ENCODE measurements at places on chromosomes 12 and 14. TPM values are rescaled to one million over a fixed set of nuclear protein-coding genes. Genes with fewer than 3 reads are reported as not detected.

Gene IRAK3
- not detected for polyA plus RNA-seq

- no peaks in the 10 kb centered on the region for H3K36me3 ChIP-seq
- H3K27ac ChIP-seq, result no peak overlapping the region
- DNase-seq, result no peak
- no peak overlapping the region for H3K4me3 ChIP-seq
Observed at GRCh38 chr12:6799147-6799546, 9.8 kb downstream of the CD4 start.

- H3K4me3 ChIP-seq, result no peak overlapping the region
- H3K4me1 ChIP-seq, result no peaks in the 10 kb centered on the region
- no peaks in the 10 kb centered on the region for H3K27me3 ChIP-seq
- DNase-seq, result no peak
Observed at GRCh38 chr14:29503903-29504302, 423.7 kb downstream of the PRKD1 start.

DNA sequence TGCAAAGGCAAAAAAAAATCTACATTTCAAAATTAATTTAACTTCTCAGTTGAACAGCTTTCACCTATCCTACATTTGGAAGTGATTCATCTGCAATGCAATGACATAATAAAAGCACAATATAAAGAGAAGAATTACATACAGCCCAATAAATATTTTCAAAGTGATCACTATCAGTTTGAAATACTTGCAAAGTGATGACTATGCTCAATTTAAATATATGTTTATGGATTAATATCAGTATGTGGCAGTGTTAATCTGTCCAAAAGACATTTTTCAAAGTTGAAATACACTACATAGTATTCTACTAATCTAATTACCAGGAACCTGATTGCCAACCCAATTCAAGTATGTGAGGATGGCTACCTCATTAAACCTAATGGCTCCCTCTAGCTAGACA lies 460.7 kb upstream of the ATXN7L3B start:
- H3K27me3 ChIP-seq, result no peaks in the 10 kb centered on the region
- no peaks in the 10 kb centered on the region for H3K4me1 ChIP-seq
- H3K4me3 ChIP-seq, result no peak overlapping the region
- no peaks in the 10 kb centered on the region for H3K36me3 ChIP-seq

GRCh38 chr12:93319523-93320050 lies 58.1 kb upstream of the NUDT4 start:
- H3K4me1 ChIP-seq, result peaks cover 4% of the 10 kb centered on the region
- H3K4me3 ChIP-seq, result no peak overlapping the region
- no peaks in the 10 kb centered on the region for H3K27me3 ChIP-seq
- H3K36me3 ChIP-seq, result no peaks in the 10 kb centered on the region
- no peak for DNase-seq

Gene NELL2
- 320 TPM for polyA plus RNA-seq

DNA sequence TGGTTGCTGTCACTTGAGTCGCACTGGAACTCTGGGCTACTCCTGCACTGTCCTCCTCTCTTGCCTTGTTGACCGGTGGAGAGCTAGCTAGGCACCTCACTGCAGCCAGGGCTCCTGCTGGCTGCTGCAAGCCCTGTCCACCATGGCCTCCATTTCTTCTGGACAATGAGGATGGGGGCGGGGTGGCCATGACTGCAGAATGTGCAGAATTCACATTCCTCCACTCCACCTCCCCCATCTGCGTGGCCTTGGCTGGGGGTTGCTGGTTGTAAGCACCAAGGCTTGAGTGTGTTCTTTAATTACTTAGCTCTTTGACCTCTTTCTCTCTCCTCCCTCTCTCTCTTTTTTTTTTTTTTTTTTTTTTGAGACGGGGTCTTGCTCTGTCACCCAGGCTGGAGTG lies 248.5 kb downstream of the PCNX1 start:
- no peak overlapping the region for H3K4me3 ChIP-seq
- no peak overlapping the region for H3K27ac ChIP-seq
- H3K36me3 ChIP-seq, result no peaks in the 10 kb centered on the region
- no peaks in the 10 kb centered on the region for H3K27me3 ChIP-seq

Gene NFE2
- polyA plus RNA-seq, result not detected

DNA sequence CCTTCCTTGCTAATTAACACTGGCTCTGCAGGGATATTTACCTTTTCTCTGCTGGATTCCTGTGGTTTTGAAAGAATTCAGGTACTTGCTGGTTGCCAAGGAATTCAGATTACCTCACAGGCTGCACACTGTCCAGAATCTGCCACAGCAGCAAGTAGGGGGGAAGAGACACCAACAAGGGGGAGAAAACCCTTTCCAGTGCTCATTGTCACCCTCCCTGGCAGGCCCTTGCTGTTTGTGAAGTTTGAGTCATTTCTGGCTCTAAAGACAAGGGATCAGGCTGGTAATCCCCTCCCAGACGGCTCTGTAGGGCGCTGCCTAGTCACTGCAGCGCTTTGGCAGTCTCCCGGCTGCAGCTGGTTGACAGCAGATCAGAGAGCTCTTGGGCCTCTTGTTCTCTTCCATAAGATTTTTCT lies 50.8 kb downstream of the TTLL5 start:
- no peak overlapping the region for H3K4me3 ChIP-seq
- peaks cover 7% of the 10 kb centered on the region for H3K36me3 ChIP-seq
- H3K27me3 ChIP-seq, result no peaks in the 10 kb centered on the region
- H3K4me1 ChIP-seq, result no peaks in the 10 kb centered on the region

DNA sequence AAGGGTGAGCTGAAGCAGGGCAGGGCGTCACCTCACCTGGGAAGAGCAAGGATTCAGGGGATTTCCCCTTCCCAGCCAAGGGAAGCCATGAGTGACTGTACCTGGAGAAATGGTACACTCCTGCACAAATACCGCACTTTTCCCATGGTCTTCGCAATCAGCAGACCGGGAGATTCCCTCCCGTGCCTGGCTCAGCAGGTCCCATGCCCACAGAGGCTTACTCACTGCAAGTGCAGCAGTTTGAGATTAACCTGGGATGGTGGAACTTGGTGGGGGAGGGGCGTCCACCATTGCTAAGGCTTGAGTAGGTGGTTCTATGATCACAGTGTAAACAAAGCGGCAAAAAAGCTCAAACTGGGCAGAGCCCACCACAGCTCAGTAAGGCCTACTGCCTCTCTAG lies 11.0 kb upstream of the DHRS4 start:
- H3K27me3 ChIP-seq, result no peaks in the 10 kb centered on the region
- H3K4me1 ChIP-seq, result peaks cover 31% of the 10 kb centered on the region
- H3K4me3 ChIP-seq, result no peak overlapping the region
- H3K36me3 ChIP-seq, result peaks cover 12% of the 10 kb centered on the region
- no peak overlapping the region for H3K27ac ChIP-seq
- DNase-seq, result no peak

Measured in naive thymus-derived CD8-positive, alpha-beta T cell (primary cell).